Myocyte (in vitro differentiated cells): ENCODE measurements at places on chromosomes 5 and 9.

DNA sequence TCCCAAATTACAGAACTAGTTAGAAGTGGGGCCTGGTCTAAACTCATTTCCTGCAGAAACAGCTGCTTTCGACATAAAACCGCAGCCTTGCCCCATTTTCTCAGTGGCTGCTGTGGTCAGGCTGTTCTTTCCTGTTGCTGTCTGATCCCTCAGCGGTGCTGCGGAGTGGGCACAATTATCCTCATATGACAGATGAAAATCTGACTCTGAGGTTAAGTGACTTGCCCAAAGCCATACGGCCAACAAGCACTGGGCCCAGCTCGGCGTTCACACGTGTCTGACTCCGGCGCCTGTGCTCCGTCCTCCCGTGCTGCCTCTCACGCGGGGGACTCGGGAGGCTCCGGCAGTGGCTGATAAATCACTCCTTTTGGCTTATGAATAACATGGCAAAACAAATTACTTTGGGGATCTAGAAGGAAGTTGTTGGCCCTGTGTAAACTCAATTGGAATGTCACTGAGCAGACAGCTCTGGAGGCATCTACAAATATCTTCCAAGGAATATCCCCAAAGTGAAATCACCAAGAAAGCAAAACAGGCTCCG, 142.6 kb upstream of the LMX1B start:
- DNase-seq: peak; percentile 87

DNA sequence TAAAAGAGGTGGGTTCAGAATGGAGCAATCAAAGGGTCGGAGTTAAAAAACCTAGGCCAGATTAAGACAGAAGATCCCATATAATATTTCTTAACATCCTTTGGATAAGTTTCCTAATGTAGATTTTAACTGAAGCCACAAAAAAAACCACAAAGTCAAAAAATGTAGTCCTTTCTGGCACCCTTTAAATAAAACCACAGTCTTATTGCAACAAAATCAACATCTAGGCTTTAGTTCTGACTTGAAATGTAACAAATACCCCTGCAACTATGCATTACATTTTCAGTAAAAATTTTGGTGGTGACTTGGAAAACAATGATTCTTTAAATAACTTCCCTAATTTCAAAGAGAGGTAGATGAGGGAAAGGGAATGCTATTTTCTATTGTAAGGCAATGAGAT, 109.2 kb downstream of the PSAT1 start:
- DNase-seq: no peak

DNA sequence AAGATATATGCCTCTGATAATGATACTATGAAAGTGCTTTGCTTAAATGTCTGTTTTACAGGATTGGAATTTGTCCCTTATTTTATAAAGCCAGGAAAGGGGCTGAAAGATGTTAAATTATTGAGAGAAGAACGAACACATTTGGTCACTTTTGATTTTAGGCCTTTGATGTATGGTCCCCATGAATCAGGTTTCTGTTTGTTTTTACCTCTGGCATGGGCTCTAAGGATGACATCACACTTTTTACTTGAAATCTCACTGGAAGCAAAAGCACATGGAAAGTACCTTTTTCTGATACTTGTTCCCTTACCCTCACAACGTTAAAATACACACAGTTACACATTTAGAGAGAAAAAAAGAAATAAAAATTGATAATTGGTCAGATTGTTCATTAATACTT, 6.9 kb downstream of the OTULIN start:
- no peak for DNase-seq

DNA sequence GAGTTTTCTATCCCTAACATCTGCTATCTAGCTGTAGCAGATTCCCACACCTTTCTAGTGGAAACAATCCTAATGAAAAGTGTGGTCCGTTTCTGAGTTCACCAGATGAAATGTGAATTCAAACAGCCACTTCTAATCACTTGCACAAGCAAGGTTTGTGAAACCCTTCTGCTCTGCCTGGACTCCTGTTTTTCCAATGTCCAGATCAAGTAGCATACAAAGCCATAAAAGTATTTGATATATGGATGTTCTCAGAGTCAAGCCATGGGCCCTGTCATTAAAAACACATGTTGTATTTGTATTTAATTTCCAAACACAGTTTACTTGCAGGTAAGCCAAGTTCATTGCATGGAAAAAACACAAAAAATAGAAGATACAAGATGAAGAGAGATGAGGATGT, 570.4 kb downstream of the NR2F1-AS1 start:
- DNase-seq: no peak

DNA sequence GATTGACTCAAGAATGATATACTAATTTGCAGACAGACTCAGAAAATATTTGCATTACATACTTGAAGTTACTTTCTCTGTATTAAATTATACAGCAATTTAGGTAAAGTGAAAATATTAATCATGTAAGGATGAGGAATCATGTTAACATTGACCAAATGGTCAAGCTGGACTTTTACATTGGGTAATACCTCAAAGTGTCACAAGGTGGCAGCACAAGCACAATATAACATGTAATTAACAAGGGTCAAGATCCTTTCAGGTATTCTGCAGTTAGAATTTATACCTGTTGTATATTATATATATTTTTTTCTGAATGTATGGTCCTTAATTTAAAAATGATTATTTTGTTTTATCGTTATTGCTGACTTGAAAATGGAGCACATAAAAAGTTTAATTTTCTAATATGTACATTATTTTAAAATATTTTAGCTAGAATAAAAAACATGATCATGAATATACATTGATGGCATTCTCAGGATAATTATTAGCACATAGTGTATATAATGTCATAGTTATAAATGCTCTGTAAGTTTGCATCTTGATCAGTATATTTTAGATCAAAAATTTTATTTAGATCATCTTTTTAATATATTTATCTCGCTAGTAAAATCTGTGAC, 8.6 kb downstream of the HAPLN1 start:
- DNase-seq: peak; percentile 65

DNA sequence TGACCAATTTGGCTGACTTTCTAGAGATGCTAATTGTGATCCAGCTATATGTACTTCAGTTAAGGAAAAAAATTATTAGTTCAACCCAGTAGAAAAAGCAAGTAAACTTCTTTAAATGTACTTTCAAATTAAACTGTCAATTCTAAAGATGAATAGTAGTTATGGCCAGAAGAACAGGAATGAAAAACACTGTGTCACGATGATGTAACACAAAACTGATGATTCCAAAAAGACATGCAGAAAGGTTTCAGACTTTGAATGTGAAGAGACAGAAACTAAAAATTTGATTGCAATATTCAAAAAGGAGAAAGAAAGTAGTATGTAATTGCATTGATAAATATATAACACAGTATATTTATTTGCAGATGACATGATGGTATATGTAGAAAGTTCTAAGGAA, 127.3 kb upstream of the NR4A3 start:
- DNase-seq: no peak

DNA sequence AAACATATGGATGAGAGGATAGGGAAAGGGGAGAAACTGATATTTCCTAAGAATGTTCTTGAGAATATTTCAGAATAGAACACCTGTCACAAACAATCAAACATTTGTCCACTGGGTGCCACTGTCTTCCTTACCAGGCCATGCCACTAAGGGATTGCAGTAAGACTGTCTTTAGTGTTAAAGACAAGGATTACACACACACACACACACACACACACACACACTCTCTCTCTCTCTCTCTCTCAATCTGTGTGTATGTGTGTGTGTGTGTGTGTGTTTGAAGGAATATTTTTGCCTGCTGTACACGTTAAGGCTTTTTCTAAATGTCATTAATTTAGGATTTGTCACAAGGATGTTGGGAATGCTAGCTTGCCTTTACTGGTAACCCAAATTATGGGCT, 54.4 kb downstream of the CCDC192 start:
- DNase-seq: peak; percentile 84

GRCh38 chr9:86795047-86795442, 152.3 kb downstream of the GAS1 start:
- DNase-seq: no peak

- peak; percentile 17 for DNase-seq
Observed at GRCh38 chr9:129838707-129839259, 3.5 kb downstream of the USP20 start.

- peak; percentile 38 for DNase-seq
Observed at GRCh38 chr9:98944057-98944733, 488 bp downstream of the COL15A1 start.

DNA sequence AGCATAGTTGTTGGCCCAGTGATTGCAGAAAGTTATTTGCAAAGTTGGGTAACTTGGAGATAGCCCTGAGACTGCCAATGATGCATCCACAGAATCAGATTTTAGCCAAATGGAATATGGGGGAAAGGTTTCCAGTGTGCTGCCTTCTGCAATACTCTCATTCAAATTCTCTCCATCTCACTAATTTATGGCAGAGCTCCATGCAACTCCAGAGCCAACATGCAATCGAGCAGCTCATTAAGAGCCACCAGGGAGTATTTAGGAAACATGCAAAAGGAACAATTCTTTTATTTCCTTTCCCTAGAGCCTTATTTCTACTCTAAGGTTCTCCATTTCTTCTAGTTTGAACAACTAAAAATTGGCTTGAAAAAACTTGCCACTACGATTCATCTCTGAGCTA, 135.9 kb upstream of the MARCHF11 start:
- no peak for DNase-seq

- DNase-seq: no peak
Observed at GRCh38 chr5:76657683-76658311, 34.6 kb upstream of the F2RL2 start.

GRCh38 chr9:114720086-114720676, 38.2 kb upstream of the TEX48 start:
- peak; percentile 67 for DNase-seq

GRCh38 chr5:135753990-135754389, 80.5 kb upstream of the SLC25A48 start:
- DNase-seq: no peak

GRCh38 chr5:177996660-177997318, 747 bp upstream of the PROP1 start:
- no peak for DNase-seq

DNA sequence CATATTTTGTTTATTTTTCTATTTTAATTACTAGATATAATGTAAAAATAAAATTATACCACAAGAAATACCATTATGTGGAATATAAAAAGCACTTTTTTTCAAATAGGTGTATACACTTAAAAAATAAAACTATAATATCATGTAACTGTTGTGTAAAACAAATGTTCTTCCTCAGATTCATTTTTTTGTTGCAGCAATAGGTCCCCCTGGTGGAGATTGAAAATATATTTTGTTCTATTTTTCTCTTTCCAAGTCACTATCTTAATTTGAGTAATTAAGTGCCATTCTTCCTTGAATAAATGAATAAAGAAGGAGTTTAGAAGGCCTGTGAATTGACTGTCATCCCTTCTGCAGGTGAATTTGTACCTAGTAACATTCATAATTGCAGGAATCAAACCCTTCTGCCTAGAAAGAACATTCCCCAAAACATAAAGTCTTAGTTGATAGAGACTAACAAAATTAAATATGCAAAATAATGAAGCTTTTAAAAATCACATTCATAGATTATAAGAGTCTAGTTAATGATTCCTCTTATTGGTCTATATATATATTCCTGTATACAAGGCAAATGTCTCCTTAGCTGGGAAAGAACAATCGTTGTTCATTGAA, 23.4 kb downstream of the CETN3 start:
- peak; percentile 33 for DNase-seq

- DNase-seq: no peak
Observed at GRCh38 chr5:163498886-163499285, 6.5 kb upstream of the MAT2B start.

DNA sequence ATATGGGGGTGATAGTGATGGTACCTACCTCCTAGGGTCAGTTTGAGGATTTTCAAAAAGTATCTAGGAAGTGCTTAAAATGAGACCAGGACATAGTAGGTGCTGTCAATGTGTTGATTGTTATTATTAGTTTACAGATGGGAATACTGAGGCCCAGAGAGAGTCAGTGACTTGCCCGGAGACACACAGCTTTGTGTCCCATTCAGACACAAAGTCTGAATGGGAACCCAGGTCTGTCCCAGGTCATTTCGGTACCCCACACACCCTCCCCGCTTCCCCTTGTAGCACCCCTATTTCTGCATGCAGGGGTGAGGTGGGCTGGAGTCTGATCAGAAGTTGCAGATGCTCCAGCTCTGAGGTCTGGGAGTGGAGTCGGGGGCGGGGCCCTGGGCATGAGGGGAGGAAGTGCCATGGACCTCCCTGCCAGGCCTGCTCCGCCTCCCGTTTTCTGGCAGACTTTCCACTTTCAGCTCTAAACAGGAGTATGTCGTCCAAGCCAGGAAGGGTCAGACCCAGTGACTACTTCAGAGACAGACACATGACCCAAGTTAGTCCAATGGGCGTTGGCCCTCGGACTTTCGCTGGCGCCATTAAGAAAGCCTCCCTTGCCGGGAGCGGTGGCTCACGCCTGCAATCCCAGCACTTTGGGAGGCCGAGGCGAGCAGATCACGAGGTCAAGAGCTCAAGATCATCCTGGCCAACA, 3.2 kb upstream of the DBN1 start:
- no peak for DNase-seq

DNA sequence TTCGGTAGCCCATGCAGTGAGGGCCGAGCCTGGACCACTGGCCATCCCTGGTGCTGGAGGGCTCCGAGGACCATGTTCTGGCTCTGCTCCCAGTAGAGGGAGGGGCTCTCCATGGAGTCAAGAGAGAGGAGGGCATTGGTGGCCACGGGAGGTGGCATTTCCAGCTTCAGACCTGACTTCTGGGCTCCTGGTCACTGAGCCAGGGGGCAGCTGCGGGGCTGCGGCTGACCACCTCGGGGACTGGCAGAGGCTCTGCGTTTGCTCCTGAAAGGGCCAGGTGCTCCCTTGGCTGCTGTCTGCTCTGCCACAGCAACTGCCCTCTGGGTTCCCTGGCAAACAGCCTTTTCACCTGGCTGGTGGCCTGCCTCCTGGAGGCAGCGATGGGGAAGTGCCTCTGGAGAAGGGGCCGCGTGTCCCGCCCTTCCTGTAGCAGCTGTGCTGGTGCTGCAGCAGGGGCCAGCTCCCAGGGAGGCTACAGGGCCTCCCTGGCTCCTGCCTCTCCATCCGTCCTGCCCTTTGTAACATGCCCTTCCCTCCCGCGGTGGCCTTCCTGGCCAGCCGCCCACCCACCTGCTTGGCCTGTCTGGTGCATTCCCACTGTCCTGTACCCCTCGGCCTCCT, 144.6 kb downstream of the CACNA1B start:
- no peak for DNase-seq

- DNase-seq: no peak
Observed at GRCh38 chr5:124131466-124131865, 615.0 kb downstream of the ZNF608 start.

DNA sequence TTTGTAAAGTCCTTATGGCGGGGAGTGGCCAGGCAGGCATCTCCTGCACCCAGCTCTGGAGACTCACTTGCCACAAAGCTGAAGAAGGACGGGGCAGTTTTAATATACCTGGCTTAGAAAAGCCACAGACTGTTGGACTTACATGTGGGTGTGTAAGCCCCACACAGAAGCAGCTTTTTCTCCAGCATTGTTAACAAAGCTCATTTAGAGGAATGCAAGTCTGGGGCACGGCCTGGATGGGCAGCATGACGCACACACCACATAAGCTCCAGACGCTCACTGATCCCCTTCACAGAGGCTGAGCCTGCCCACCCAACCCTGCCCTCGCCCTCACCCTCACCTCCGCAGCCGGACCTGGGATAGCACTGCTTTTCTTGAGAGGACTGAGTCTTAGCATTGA, 58.0 kb upstream of the PDE8B start:
- no peak for DNase-seq

- no peak for DNase-seq
Observed at GRCh38 chr5:178984145-178985072, 10.7 kb downstream of the GRM6 start.
